Activated naive CD4-positive, alpha-beta T cell (primary cell): ENCODE measurements at places on chromosomes 4 and X.
A peak's percentile ranks its signal among the peaks of the same experiment; 100 is the strongest.

DNA sequence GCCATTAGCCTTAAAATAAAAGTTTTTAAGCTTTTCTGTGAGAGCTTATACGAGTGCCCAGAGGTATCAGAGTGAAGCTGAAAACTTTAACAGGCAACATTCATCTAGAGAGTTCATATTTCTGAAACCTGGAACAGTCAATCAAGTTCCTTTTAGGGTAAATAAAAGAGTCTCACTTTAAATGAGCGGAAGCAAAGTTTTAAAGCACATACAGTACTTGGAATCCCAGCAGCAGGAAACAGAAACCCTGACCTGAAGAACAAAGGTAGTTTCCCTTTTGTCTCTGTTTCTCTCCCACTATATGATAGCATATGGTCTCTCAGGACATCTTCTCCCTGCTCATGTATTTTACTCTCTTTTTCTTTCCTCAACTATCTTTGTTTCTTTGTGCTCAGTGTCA is 153.0 kb downstream of the ASB9 start:
- DNase-seq, result no peak

DNA sequence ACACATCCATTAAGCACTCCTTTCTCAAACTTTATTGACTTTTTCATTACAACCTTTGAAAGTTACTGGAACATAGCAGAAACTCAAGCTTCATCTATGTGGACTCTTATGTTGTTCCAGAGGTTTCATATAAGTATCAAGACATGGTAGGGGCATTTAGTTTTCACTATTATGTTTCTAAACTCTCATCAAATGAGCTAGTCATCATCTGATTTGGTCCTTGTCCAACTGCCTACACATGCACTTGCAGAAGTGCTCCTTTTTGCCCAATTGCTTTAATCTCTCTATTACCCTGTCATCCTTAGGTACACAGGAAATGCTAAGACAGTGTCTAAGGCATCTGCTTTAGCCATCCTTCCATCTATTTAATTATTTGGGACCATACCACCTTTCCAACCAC is 42.2 kb upstream of the EPGN start:
- no peak for DNase-seq

DNA sequence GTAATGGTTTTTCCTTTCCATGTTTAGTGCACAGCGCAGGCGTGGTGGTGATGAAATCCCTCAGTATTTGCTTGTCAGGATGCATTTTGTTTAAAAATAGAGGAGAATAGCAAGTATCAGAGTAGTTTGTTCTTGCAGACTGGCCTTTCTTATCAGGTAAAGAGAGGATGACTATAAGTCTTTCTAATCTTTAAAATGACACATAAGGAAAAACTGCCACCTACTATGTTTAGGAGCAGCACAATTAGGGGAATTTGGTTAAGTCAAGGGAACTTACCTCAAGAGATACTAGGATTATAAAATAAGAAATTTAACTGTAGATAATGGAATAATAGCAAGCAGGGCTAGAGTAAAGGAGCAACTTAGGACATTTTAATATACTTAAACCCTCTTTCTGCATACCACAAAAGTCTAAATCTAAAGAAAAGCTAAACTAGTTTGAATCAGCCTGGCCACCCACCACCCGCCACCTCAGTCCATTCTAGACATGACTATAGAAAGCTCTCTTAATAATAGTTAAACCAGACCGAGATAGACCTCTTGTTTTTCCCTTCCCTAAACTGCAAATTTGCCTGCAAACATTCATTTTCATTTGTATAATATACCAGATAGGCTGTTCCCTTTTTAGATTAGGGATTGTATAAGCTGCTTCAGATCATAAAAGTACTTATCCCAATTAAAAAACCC is 62.0 kb downstream of the APOOL start:
- DNase-seq, result no peak

GRCh38 chr4:139300431-139301112 is 733 bp upstream of the NAA15 start:
- no peak for DNase-seq

GRCh38 chrX:72081605-72082320 is 50.0 kb downstream of the RTL5 start:
- DNase-seq, result no peak

DNA sequence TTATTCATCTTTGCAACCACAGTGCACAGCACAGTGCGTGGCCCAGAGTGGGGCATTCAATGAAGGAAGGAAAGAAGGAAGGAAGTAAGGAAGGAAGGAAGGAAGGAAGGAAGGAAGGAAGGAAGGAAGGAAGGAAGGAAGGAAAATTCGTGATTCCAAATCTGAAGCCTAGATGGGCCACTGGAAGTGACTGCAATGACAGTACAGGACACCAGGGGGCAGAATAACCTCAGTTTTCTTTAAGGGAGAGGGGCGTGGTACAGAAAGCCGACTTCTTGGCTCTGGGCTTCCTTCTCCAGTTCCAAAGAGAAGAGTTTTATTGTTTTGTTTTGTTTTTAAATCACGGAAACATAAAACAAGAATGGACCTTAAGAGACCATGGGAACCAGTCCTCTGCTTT is 47.8 kb downstream of the APLN start:
- peak; percentile 20 for DNase-seq

- DNase-seq, result no peak
Observed at GRCh38 chrX:68252664-68253063, 180.6 kb downstream of the OPHN1 start.

DNA sequence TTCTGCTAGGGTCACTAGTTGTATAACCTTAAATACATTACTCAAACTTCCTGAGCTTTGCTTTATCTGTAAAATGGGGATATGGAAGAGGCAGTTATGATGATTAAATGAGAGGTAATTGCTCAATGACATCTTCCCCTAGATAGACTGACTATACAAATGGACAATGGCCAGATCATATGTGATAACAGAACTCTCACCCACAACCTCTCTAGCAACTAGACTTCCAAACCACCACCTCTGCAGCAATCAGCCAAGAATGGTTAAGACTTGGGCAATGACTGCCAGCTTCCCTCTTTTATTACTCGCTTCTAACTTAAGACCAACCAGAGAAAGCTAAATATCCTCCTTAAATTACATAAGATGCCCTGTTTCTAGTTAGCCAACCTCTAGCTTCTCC is 2.9 kb upstream of the SEPSECS start:
- no peak for DNase-seq

DNA sequence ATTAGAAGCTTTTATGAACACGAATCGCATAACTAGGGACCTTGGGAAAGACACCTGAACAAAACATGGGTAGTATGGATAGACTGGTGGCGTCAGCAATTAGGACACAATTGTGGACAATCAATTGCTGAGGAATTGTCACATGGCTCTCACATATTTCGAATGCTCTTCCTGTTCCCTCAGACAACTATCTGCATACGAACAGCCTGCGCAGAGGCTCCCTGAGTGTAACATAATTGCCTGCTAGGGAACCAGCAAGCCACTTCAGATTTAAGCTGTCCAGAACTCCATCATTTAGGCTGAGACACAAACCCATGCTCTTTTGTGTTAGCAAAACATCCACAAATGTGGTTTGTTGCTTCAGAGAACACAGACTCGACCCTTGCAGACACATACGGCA is 160.8 kb downstream of the MGST2 start:
- DNase-seq, result no peak

DNA sequence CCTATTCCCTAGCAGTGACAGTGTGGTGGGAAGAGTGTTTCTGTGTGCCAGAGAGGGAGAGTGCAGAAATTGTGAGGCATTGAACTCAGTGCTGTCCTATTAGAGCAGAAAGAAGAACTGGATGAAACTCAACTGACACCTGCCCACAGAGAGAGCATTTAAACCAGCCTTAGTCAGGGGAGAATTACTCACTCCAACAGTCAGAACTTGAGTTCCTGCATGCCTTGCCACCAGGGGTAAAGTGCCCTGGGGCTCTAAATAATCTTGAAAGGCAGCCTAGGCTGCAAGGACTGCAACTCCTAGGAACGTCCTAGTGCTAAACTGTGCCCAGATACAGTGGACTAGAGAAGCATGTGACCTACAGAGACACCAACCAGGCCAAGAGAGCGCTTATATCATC is 12.8 kb downstream of the CYSLTR1 start:
- DNase-seq, result no peak

- DNase-seq, result peak; percentile 11
Observed at GRCh38 chrX:45851434-45851991, 650.8 kb upstream of the DIPK2B start.

- DNase-seq, result peak; percentile 63
Observed at GRCh38 chrX:12946838-12947544, 27.9 kb upstream of the TMSB4X start.
